ENCODE measurements at places on chromosomes 2 and 18. TPM values are rescaled to one million over a fixed set of nuclear protein-coding genes. Genes with fewer than 3 reads are reported as not detected.

- no peak for DNase-seq
Measured at GRCh38 chr2:70525032-70525431, 28.6 kb downstream of the TGFA start.

DNA sequence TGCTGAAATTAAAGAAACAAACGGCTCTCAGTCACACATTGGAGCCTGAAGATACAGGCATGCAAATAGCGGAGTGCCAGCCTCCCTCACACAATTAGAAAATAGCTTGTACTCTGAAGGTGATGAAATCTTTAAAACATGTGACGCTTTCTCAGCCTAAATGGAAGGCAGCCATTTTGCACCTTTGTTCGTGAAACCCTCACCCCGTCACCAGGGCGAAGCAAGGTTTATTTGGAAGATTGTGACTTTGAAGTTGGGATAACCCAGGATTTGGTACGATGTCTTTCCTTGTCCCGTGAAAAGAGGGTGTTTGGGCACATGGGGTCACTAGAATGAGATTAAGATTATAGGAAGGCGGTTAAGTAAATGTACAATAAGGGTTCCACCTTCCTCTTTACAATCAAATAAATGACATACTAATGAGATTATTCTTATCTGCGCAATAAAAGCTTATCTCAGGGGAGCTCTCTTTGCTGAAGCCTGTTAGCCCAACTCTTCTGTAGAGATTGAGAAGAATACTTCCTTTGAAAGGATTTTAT lies 4.2 kb downstream of the SH3BP4 start:
- DNase-seq: no peak

GRCh38 chr2:226411205-226411604 lies 388.4 kb downstream of the IRS1 start:
- DNase-seq: no peak

GRCh38 chr18:57561728-57562423 lies 24.6 kb downstream of the FECH start:
- DNase-seq: no peak

DNA sequence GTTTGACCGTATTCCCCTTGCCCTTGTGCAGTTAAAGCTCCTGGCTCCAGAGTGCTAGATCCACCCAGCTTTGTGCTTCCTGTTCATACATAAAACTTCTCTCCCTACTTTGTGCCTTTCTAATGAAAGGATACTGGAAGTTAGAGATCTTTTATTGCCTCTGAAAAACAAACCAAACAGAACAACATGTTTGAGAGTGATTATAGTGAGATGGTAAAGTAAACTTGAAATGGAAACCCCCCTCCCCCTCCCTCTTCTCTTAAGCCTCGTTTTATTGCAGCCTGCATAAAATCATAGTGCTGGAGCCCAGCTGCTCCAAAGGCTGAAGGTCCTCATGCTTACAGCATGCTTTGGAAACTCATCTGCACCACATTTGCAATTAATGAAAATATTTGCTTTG lies 125.1 kb downstream of the TANC1 start:
- DNase-seq: no peak

DNA sequence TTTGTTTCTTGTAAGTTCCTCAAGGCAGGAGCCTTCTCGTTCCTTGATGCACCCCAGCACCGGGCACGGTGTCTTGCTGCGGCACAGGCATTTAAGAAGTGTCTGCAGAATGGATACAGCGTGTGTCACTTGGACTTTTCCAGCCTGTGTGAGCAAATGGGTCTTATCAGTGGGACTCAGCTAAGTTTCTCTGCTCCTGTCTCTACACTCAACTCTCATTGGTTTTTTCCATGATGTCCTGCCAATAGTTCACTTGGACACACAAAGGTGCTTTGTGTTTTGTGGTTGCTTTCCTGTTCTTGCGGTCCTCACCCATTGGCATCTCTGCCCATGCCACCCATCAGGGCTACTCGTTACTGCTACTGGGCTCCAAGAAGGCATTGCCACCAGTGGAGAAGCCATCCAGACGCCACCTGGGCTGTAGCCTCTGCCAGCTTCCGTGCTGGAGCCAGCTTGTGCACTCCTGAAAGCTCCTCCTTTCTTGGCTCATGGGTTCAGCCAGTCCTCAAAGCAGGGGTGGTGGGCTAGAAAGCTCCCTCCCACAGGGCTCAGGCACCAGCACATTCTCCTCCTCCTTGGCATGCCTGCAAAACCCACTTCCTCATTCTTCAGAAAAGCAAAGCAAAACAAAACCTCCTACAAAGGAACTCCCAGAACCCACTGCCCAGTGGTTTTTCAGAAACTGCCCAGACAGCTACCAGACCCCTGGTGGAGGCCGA lies 41.4 kb downstream of the IL1R2 start:
- no peak for DNase-seq

- DNase-seq: no peak
Measured at GRCh38 chr2:128524183-128524582, 205.5 kb upstream of the HS6ST1 start.

DNA sequence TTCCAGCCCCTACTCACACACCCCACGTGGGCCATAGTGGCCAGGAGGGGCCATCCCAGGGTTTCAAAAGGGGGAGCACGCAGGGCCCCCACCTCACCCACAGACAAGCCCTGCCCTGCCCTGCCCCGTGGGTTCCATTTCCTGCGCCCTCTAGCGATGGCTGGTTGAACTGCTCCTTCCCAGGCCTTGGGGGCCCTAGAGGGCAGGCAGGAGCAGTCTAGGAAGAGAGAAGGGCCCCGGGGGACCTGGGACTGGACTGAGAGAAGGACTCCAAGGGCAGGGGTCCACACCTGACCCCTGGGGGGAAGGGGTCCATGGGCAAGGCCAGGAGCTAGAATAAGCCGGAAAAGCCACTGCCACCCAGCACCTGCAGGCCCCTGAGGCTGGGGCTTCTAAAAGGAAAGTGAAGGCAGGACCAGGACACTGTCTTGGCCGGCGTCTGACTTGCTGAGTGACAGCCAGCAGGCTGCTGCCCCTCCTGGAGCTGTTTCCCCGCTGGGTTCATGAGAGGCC lies 10.1 kb downstream of the CYP26B1 start:
- peak; percentile 51 for DNase-seq

DNA sequence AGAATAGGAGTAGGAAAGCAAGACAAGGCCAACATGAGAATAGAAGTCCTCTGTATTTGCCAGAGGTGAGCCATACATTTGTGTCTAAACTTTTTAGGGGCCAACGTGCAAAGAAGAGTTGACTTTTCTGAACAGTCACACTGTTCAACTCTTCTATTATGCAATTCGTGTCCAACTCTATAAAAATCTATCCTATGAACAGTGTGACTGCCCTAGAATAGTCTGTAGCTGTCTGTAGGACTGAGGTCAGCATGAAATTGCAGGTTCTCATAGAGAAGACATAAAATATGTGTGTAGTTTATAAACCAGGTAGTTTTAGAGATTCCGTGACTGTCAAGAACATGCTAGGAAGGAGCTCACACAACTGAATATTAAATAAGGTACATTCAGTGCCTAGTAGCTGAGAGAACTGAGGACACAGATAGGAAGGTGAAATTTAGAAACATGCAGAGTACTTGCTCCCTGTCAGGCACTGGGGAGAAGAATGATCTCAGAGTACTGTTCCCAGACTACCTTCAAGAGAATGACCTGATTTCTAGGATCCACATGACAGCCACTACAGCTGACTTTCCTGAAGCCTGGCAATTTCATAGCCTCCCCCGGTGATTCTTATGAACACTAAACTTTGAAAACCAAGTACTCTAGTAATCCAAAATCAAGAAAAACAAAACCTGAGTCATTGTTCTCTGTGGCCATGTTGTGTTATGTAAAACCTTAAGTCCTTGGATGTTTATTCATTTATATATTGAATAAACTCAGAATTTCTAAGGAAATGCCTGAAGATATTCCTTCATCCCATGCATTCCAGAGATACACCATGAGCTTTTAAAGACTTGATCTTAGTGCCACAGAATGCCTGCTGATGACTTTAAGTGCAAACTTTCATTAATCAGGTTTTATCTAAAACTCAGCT lies 201.5 kb upstream of the BOD1L2 start:
- no peak for DNase-seq

DNA sequence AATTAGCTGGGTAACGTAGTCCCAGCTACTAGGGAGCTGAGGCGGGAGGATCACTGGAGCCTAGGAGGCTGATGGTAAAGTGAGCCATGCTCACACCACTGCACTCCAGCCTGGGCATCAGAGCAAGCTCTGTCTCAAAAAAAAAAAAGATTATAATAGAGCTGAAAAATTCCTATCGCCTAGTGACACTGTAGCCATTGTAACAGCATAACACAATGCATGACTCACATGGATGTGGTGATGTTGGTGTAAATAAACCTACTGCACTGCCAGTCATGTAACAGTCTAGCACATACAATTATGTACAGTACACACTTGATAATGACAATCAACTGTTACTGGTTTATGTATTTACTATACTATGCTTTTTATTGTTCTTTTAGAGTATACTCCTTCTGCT lies 39.6 kb downstream of the MGAT4A start:
- no peak for DNase-seq

GRCh38 chr2:128640845-128641360 lies 322.2 kb upstream of the HS6ST1 start:
- no peak for DNase-seq

DNA sequence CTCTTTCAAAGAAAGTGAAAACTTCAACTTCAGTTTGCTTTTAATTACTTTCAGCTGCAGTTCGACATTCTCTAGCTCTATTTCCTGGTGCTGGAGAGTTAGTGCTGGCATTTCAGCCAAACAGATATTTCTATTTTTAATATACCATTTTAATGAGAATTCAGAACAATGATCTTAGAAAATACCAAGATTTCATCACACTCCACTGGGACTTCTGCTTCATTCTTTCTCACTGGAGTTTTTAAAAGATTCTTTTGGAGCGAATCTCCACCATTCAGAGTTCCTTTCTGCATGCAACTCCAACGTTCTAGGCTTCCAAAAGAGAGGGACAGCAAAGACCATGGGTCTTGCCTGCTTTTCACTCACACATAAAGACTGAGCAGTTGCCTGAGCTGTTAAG lies 94.2 kb downstream of the CABLES1 start:
- DNase-seq: no peak

GRCh38 chr2:191056228-191056627 lies 42.3 kb upstream of the STAT1 start:
- no peak for DNase-seq

- peak; percentile 12 for DNase-seq
Measured at GRCh38 chr2:203484266-203485112, 50.6 kb downstream of the RAPH1 start.

DNA sequence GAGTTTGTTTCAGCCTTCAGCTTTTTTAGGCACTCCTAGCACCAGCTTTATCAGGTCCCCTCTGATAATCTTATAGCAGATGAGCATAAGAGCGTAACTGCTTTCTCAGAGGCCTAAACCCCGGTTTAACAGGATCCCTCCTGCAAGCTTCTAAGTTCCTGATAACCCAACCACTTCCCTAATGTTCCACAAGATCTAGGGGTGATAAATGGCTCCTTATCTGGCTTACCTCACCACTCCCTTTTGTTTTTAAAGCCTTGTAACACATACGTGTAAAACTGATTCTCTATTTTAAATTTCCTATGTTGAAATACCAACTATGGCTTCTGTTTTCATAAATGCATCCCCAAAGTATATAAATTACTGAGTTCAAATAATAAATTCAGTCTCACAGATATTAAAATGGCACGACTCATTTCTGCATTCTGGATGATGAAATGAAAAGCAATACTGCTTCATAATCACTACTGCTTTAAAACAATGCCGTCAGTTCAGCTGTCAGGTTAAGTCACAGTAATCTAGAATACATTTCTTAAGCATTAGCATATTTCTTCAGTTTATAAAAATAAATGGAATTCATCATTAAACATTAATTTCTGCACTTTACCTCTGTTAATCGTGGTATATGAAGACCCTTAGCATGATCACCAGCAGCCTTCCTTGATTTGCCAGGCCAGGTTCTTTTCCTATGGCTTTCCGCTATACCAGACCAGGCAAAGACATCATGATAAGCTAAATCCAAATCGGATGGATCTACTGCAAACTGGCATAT lies 126.3 kb downstream of the C2orf74 start:
- DNase-seq: no peak

GRCh38 chr2:31071741-31072140 lies 66.5 kb downstream of the GALNT14 start:
- DNase-seq: no peak

GRCh38 chr2:138910427-138910826 lies 130.2 kb upstream of the NXPH2 start:
- no peak for DNase-seq

- no peak for DNase-seq
Measured at GRCh38 chr2:200744201-200744602, 67.5 kb upstream of the BZW1 start.

DNA sequence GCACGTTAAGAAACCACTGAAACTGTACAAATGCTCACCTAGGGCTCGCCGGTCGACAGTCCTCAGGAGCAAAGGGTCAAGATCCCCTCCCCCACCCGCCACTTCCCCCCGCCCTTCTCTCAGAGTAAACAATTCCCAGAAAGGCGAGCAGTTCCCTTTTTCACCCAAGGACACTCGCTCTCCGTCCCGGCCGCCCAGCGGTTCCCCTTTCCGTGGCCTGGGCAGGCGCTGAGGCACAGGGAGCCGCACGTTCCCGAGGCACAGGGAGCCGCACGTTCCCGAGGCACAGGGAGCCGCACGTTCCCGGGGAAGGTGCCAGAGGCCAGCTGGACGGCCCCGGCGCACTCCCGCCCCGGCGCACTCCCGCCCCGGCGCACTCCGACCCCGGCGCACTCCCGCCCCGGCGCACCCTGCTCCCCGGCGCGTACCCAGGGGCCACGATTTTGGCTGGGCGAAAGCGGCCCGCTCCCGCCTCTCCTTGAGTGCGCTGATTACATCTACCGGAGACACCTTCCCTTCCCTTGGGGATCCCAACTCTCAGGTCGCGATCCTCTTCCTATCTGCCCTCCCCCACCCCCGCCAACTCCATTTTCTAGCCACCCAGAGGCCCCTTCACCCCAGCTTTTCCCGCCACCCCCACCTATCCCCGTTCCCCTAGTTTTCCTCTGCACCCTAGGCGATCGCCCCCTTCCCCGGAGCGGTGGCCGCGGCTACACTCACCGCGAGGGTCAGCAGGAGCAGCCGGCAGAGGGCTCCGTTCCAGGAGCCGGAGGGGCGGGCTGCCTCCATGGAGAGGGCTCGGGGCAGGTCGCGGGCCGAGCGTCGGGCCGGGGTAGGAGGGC lies 817 bp downstream of the DSC2 start:
- DNase-seq: peak; percentile 51

Gene RNMT
- 22.7 TPM for total RNA-seq

Gene DCAF17
- 17.3 TPM for total RNA-seq

Gene GCFC2
- total RNA-seq: 30.6 TPM

Gene ALPI
- not detected for total RNA-seq

Gene EPB41L3
- total RNA-seq: 68.8 TPM

Gene ACVR1C
- total RNA-seq: 4.8 TPM

Gene EGR4
- total RNA-seq: not detected

Gene LOXHD1
- total RNA-seq: not detected
